ENCODE measurements at places on chromosomes 12 and 14.

- peak; percentile 80 for DNase-seq
Measured at GRCh38 chr12:123905319-123905925, 67.2 kb downstream of the CCDC92 start.

- no peak for DNase-seq
Measured at GRCh38 chr14:60965402-60965801, 15.5 kb downstream of the TRMT5 start.

- DNase-seq = no peak
Measured at GRCh38 chr12:74644681-74645080, 107.0 kb downstream of the ATXN7L3B start.

- no peak for DNase-seq
Measured at GRCh38 chr14:98120831-98121464, 1151.0 kb downstream of the BCL11B start.
